ENCODE measurements at places on chromosomes 3 and 15. TPM values are rescaled to one million over a fixed set of nuclear protein-coding genes. Genes with fewer than 3 reads are reported as not detected.
A peak's percentile ranks its signal among the peaks of the same experiment; 100 is the strongest.

DNA sequence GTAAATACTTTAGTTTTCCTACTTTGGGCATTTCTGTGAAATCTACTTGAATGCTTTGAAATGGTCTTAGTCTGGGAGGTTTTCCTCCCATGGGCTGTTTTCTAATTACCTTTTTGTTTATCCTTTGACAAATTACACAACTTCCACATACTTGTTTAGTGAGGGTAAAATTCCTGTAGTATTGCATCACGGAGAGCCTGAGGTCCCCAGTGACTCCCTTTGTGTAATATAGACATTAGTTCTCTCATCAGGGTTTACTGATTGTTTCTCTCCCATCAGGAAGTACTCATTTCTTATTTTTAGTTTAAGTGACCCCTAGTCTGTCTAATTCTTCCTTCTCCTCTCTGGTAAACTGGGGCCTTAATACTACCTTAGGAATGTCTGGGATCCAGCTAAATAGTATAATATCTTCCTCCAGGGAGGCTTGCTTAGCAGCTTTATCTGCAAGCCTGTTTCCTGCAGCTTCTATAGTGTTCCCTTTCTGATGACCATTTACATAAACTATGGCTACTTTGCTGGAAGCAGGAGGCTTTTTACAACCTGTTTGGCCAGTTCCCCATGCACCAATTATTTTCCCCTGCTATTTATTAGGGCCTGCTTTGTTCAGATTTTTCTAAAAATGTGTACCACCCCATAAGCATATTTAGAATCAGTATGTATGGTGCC, 87.2 kb upstream of the XCR1 start:
- no peak overlapping the region for H3K27ac ChIP-seq
- peaks cover 11% of the 10 kb centered on the region for H3K4me1 ChIP-seq
- H3K27me3 ChIP-seq, result no peaks in the 10 kb centered on the region
- H3K4me3 ChIP-seq, result no peak overlapping the region
- DNase-seq, result peak; percentile 62

DNA sequence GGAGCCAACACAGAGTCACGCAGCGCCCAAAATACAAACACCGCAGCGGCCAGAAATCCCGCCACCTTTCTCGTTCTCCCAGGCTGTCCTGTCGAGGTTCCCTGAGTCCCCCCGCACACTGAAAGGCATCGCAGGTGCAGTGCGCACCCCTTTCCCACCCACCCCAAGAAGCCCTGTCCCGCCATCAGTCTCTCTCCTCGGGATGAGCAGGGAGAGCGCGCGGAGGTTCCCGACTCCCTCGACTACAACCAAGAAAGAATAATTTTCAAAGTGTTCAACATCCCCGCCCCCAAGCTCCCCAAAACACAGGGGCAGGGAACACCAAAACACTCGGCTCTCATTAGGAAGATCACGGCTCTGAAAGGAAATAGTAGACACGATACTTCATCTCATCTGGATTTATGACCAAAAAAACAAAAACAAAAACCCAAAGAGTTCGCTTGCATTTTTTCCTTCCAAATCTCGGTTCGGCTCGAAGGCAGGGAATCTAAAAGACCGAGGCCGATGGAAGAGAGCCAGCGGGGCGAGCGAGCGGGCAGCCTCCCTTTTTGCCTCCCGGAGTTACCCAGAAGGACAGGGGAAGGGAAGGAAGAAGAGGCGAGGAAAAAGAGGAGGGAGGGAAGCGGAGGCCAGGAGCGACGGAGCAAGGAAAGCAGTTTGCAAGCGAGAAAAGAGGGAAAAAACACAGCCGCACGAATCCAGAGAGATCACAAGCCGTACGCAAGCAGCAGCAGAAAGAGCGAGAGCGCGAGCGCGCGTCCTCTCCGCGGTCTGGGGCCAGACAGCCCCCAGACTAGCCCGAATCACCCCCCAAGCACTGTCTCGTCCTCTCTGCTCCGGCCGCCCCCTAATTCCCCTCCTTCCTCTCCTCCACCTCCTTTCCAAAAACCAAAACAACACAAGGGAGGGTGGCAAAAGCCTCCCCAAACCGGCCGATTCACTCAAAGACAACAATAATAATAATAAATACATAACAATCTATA, 808 bp downstream of the BCL6 start:
- H3K36me3 ChIP-seq, result no peaks in the 10 kb centered on the region
- peak overlapping the region; percentile 99 for H3K4me3 ChIP-seq
- H3K4me1 ChIP-seq, result peaks cover 40% of the 10 kb centered on the region
- H3K27ac ChIP-seq, result peak overlapping the region; percentile 100

Gene PRTG
- total RNA-seq, result 17.1 TPM

GRCh38 chr15:52290329-52290728, 5.3 kb downstream of the MYO5C start:
- peaks cover 75% of the 10 kb centered on the region for H3K4me1 ChIP-seq
- no peaks in the 10 kb centered on the region for H3K36me3 ChIP-seq
- no peaks in the 10 kb centered on the region for H3K27me3 ChIP-seq
- H3K27ac ChIP-seq, result no peak overlapping the region

DNA sequence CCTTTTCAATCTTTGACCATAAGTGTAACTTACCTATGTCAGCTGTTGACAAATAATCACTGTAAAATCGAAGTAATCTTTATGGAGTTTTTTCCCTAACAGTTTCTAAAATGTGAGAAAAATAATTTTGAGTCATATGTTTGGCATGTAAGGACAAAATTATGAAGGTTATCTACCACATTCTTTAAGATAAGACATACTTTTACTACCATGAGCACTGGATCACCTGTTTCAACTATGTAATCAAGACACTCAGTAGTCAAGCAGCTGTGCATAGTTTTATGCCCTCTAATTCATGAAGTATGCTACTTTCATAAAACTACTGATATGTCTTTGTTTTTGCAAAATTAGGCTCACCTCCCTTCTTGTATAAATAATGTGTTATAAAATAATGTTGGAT, 12.1 kb downstream of the FGF7 start:
- no peak for DNase-seq
- no peak overlapping the region for H3K27ac ChIP-seq
- no peak overlapping the region for H3K4me3 ChIP-seq
- no peaks in the 10 kb centered on the region for H3K36me3 ChIP-seq
- H3K27me3 ChIP-seq, result no peaks in the 10 kb centered on the region

- no peak overlapping the region for H3K4me3 ChIP-seq
- no peaks in the 10 kb centered on the region for H3K4me1 ChIP-seq
- no peak overlapping the region for H3K27ac ChIP-seq
- no peak for DNase-seq
- H3K27me3 ChIP-seq, result no peaks in the 10 kb centered on the region
- no peaks in the 10 kb centered on the region for H3K36me3 ChIP-seq
Observed at GRCh38 chr15:100234158-100235029, 107.4 kb downstream of the ADAMTS17 start.

Gene GOLGA6A
- total RNA-seq, result not detected

Gene OXTR
- 0.95 TPM for total RNA-seq

DNA sequence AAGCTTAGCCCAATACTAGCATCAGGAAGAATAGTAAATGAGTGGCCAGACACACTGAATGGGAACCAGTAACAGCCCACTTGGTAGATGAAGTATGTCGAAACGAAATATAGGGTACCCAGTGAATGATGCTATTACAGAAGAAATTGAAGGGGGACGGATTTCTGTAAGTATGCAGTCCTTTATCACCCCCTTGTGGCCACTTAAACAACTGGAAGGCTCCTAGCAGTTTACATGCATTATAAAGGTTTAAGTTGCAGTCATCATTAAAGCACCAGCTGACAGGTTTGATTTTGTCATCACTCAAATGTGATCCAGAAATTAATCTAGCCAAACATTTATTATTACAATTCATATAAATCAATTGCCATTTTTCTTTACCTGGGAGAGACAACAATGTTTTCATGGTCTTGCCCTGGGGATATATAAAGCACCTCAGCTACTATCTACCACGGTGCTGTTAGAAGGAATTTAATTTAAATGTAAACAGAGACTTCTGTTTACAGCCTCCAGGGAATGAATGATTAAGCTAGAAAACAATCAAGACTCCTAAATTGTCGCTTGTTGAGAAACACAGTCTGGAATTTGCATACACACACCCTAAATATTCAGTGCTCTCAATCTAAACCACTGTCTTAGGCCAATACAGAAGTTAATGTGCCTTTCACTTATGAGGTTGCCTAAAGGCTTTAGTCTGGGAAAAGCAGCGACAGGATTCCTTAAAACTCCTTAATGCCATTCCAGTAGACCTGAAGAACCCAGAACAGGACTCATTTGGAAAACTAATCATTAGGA, 7.8 kb downstream of the EIF1B start:
- H3K36me3 ChIP-seq, result peaks cover 7% of the 10 kb centered on the region
- peak; percentile 60 for DNase-seq
- H3K27ac ChIP-seq, result no peak overlapping the region
- no peaks in the 10 kb centered on the region for H3K27me3 ChIP-seq

- H3K36me3 ChIP-seq, result no peaks in the 10 kb centered on the region
- H3K27me3 ChIP-seq, result peaks cover 3% of the 10 kb centered on the region
- H3K27ac ChIP-seq, result no peak overlapping the region
Observed at GRCh38 chr3:71600646-71601288, 17.2 kb upstream of the FOXP1 start.

- no peaks in the 10 kb centered on the region for H3K27me3 ChIP-seq
- H3K36me3 ChIP-seq, result no peaks in the 10 kb centered on the region
- H3K4me3 ChIP-seq, result no peak overlapping the region
- DNase-seq, result no peak
- no peak overlapping the region for H3K27ac ChIP-seq
Observed at GRCh38 chr3:24443476-24443875, 51.2 kb downstream of the THRB start.

- no peak overlapping the region for H3K27ac ChIP-seq
- H3K4me1 ChIP-seq, result no peaks in the 10 kb centered on the region
- no peaks in the 10 kb centered on the region for H3K36me3 ChIP-seq
- no peak overlapping the region for H3K4me3 ChIP-seq
- no peak for DNase-seq
Observed at GRCh38 chr3:114829783-114830182, 317.3 kb downstream of the ZBTB20 start.

DNA sequence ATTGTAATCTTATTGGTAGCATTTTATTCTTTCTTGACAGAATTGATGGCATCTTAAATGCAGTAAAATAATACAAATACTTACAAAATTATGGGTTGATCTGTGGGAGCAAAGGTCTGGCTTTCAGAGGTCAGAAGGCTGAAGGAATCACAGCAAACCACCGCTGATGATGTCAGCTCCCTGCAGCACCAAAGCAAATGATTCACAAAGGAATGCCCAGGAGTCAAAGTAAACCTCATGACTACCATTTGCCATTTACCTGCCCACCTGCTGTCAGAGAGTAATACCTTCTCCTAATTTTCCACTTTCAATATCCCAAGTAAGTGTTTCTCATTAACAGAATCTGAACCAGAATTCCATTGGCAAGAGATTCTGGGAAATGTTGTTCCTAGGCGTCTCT, 46.1 kb downstream of the CPA3 start:
- DNase-seq, result no peak
- H3K4me3 ChIP-seq, result no peak overlapping the region
- no peak overlapping the region for H3K27ac ChIP-seq

DNA sequence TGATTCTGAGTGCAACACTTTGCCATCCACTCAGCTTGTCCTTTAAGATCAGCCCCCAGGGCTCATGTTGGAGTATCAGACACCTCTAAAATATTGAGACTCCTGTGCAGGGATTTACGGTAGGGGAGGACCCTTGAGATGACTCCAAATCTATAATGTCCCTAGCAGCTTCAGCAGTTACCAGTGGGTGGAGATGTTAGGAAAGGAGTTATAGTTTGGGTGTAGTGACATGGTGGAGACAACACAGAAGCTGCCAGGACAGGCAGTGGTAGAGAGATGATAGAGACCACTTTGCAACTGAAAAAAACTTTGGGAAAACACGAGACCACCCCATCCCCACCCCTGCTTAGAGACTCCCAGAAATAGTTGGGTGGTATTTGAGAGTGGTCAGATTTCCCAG, 43.3 kb upstream of the GSK3B start:
- H3K4me1 ChIP-seq, result no peaks in the 10 kb centered on the region
- H3K4me3 ChIP-seq, result no peak overlapping the region
- no peaks in the 10 kb centered on the region for H3K36me3 ChIP-seq
- H3K27me3 ChIP-seq, result no peaks in the 10 kb centered on the region
- DNase-seq, result no peak

Gene SLC9C1
- not detected for total RNA-seq

Gene PRR20G
- not detected for total RNA-seq

DNA sequence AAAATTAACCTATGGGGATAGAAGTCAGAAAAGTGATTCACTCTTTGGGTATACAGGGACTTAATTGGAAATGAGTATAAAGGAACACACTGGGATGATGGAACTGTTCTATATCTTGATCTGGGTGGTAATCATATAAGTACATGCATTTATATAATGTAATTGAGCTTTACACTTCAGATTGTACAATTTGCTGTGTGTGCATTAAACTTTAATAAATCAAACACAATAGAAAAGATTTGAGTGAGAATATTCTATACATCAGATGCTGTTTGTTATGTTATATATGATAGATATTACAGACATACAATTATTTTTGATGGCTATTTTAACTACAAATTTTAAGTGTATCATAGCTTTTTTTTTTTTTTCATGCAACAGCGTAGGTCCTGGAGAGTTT, 860.2 kb upstream of the ARPP21 start:
- no peak overlapping the region for H3K4me3 ChIP-seq
- H3K36me3 ChIP-seq, result no peaks in the 10 kb centered on the region
- no peak overlapping the region for H3K27ac ChIP-seq
- no peak for DNase-seq

Gene WNT5A
- not detected for total RNA-seq

- H3K27ac ChIP-seq, result no peak overlapping the region
- peak; percentile 29 for DNase-seq
- no peaks in the 10 kb centered on the region for H3K36me3 ChIP-seq
Observed at GRCh38 chr15:83928878-83929418, 275.0 kb downstream of the ADAMTSL3 start.

DNA sequence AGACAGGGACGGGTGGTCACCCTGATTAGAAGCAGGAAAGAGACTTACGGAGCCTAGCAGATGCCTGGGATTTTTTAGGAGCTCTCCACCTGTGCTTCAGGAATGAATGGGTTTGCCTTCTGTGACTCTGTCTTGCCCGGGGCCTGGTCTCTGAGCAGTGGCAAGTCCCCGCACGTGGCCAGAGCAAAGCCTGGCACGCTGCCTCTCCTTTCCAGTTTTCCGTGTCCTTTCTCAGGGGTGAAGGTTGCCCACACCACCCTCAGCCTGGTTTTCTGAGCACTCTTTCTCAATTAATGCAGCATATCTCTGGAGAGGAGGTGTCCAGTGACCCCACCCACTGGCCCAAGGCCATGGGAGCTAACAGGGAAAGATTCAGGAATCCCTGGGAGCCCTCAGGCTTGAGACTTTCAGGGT, 14.5 kb upstream of the CHST14 start:
- H3K4me1 ChIP-seq, result peaks cover 61% of the 10 kb centered on the region
- no peak overlapping the region for H3K27ac ChIP-seq
- H3K27me3 ChIP-seq, result no peaks in the 10 kb centered on the region
- no peak for DNase-seq

DNA sequence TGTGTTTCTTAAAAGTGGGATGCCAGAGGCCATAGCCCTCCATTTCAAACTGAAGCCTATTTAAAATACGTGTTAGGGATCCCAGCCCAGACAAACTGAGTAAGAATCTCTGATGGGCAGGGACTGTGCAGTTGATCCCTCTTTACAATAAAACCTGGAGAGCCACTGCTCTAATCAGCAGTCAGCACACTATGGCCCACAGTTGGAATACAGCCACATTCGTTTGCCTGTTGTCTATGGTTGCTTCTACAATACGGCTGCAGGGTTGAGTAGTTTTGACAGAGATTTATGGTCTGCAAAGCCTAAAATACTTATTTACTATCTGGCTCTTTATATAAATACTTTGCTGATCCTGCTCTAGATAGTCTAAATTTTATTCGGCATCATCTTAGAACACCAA, 32.4 kb downstream of the TJP1 start:
- H3K36me3 ChIP-seq, result peaks cover 8% of the 10 kb centered on the region
- H3K4me3 ChIP-seq, result no peak overlapping the region
- no peaks in the 10 kb centered on the region for H3K4me1 ChIP-seq
- no peaks in the 10 kb centered on the region for H3K27me3 ChIP-seq

Gene FBXW12
- not detected for total RNA-seq
